Ovary (tissue), 10 donors: ENCODE measurements at places on chromosomes 7 and 10. TPM values are rescaled to one million over a fixed set of nuclear protein-coding genes. Genes with fewer than 3 reads are reported as not detected.

The RBP3 gene
- not detected for total RNA-seq

The PIP gene
- total RNA-seq: not detected

The SPAM1 gene
- not detected for total RNA-seq

The BMPER gene
- 15.3 TPM for total RNA-seq

The UNCX gene
- not detected for total RNA-seq

The STN1 gene
- 17.1 TPM for total RNA-seq
